Temporal lobe (tissue), 4 donors: ENCODE measurements at places on chromosomes 7 and 10. TPM values are rescaled to one million over a fixed set of nuclear protein-coding genes. Genes with fewer than 3 reads are reported as not detected.

Gene CDHR1
- total RNA-seq = 4.2 TPM

Gene ZNF239
- total RNA-seq = 16.5 TPM

Gene C10orf71
- not detected for total RNA-seq

Gene C10orf143
- total RNA-seq = 0.25 TPM

Gene ASB10
- total RNA-seq = not detected

Gene CTAGE15
- total RNA-seq = 0.25 TPM

Gene CPXM2
- total RNA-seq = 0.49 TPM

Gene SPDYE2
- total RNA-seq = not detected

Gene GLUD1
- total RNA-seq = 139 TPM

Gene PRKCQ
- 2.2 TPM for total RNA-seq

Gene GIMAP1
- total RNA-seq = 0.49 TPM

Gene CABCOCO1
- 4.2 TPM for total RNA-seq

Gene FBXO24
- total RNA-seq = not detected

Gene OR2A7
- total RNA-seq = 0.74 TPM

Gene GARIN1A
- 0.74 TPM for total RNA-seq

Gene GJD4
- total RNA-seq = not detected

Gene FFAR4
- total RNA-seq = not detected

Gene OR9A2
- 0.49 TPM for total RNA-seq

Gene GBF1
- total RNA-seq = 23.1 TPM

Gene PODXL
- 21.6 TPM for total RNA-seq

Gene TUBB8
- total RNA-seq = not detected

Gene CALHM3
- not detected for total RNA-seq
